ENCODE measurements at places on chromosomes 3 and 15. TPM values are rescaled to one million over a fixed set of nuclear protein-coding genes. Genes with fewer than 3 reads are reported as not detected.

Gene C15orf62
- total RNA-seq = not detected

Gene CYP1A2
- total RNA-seq = not detected

DNA sequence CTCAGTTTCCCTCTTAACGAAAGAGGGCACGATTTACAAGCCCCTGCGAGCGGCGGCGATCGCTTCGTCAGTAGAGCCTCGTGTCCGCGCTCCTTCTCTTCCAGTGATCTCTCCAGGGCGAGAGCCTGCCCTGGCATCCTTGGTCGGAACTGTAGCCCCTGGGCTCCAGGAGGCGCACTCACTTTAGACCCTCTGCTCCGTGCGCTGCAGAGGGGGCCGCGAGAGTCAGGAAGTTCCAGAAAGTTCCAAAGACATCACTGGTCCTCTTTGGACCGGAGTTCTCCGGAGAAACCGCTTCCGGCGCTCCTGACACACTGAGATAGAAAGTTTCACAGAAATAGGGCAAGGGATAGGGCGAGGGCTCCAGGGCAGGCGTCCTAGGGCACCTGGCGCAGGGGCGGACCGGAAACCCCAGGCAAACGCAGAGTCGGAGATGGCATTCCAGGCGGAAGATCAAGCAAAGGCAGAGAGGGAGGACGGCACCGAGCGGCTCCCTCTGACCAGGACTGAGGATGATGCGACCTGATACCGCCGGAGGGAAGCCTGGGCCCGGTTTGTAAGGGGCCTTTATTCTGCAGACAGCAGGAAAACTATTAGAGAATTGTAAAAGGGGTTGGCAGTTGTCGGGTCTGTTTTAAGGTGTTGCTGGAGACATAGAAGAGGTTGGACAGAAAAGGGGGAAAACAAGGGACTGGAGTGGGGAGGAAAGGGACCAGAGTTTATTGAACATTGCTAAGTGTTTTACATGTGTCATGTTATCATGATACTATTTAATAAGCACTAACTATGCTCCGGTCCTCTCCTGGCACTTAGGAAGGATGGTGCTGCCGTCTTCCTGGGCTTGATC lies 1.3 kb upstream of the CPEB1 start:
- peak; percentile 13 for DNase-seq

DNA sequence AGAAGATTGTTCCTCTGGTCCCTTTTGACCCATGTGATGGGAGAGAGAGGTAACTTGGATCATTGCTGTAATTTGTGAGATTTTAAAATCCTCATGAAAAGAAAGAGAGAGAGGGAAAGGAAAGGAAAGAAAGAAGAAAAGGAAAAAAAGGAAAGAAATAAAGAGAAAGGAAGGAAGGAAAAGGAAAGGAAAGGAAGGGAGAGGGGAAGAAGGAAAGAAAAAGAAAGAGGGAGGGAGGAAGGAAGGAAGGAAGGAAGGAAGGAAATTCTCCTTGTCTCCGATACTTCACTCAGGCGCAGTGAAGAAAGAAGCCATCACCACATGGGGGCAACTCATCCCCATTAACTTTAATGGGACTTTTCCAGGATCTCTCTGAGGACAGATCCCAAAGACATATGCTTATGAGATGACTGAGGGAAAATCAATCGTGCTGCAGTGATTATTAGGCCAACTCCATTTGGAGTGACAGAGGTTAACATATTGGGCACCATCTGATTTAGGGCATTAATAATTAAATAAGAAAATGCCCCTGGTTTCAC lies 123.0 kb downstream of the MEGF11 start:
- DNase-seq = no peak

DNA sequence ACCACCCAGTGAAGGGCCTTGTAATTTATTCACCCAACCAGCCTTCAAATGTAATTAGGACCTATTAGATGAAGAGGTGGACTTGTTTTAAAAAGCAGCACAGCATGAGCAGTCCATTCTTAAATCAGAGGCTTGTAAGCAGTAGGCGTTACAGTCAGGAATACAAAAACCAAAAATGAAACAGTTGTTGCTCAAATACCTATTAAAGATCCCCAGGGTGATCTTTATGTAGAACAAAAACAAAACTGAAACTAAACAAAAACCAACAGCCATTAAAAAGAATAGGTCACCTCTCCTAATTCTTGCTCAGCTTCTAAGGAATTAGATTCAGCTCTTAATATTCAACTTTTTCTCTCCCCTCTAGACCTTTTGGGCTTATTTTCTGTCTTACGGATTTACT lies 104.9 kb upstream of the ST8SIA2 start:
- DNase-seq = no peak

DNA sequence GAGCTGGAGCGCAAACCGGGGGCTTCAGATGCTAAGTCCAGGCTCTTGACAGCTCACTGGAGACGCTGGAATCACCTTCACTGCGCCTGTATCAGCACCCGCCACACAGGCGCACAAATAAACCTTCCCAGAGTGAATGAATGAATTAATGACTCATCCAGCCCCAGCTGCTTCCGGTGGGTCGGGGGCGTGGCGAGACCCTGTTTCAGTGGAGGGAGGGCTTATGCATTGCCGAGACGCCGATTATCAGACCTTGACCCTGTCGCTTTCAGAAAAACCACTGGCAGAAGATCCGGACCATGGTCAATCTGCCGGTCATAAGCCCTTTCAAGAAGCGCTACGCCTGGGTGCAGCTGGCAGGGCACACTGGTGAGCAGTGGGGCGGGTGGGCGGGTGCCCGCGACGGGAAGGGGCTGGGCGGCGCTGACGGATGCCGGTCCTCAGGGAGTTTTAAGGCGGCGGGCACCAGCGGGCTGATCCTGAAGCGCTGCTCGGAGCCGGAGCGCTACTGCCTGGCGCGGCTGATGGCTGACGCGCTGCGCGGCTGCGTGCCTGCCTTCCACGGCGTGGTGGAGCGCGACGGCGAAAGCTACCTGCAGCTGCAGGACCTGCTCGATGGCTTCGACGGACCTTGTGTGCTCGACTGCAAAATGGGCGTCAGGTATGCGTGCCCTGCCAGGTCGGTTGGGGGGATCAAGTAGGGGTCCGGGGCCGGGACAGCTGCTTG lies 7.7 kb downstream of the ITPKA start:
- no peak for DNase-seq
